Fibroblast of the aortic adventitia (primary cell): ENCODE measurements at places on chromosomes 16 and 17. TPM values are rescaled to one million over a fixed set of nuclear protein-coding genes. Genes with fewer than 3 reads are reported as not detected.

- no peak for DNase-seq
These were observed 746 bp upstream of the POLG2 start for GRCh38 chr17:64497565-64498035.

The CLDN9 gene
- not detected in 2 replicates for total RNA-seq

The ARL4D gene
- 22.2 and 70.8 TPM in 2 replicates for total RNA-seq

GRCh38 chr17:74607221-74607620 lies 15.1 kb upstream of the CD300LD start:
- DNase-seq: no peak

GRCh38 chr16:50839920-50840729 lies 98.2 kb downstream of the CYLD start:
- no peak for DNase-seq

DNA sequence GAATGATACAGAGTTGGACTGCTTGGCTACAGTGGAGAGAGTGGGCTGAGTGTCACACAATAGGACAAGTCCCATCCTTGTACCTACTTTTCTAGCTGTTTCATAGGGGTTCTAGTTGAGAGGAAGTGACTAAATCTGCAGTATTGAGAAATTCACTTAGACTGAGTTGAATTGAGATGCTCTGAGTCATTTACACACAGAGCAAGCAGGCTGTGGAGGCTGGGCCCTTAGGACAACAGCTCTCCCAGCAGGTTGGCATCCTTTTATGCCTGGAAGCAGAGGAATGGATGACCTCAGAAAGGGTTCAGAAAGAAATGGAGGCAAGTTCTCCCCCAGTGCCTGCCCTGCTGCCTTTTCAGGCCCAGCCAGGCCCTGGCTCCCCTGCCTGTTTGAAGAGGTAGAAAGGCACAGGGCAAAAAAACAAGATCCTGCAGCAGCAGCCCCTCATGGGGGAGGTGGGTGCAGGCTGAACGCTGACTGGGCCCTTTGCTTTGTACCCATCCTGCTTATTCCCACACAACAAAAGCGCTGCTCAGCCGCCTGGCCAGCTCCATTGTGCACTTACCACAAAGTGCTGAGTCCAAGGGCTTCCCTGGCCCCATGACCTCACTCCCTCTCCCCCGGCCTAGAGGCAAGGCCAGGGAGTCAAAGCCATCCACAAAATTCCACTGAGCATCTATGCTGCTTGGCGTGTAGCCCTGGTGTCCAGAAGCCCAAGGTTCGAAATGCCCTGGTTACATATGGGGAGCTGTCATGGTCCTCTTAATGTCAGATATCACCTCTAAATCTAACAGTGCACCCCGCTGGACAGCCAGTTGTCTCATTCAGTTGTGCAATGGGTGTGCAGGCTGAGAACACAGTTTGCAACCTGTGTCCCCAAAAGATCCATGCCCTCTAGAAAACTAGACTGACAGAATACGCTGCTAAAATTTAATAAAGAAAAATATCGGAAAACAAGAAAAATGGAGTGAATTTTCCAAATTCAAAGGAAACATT lies 5.4 kb upstream of the CRYBA1 start:
- DNase-seq: peak; percentile 96

DNA sequence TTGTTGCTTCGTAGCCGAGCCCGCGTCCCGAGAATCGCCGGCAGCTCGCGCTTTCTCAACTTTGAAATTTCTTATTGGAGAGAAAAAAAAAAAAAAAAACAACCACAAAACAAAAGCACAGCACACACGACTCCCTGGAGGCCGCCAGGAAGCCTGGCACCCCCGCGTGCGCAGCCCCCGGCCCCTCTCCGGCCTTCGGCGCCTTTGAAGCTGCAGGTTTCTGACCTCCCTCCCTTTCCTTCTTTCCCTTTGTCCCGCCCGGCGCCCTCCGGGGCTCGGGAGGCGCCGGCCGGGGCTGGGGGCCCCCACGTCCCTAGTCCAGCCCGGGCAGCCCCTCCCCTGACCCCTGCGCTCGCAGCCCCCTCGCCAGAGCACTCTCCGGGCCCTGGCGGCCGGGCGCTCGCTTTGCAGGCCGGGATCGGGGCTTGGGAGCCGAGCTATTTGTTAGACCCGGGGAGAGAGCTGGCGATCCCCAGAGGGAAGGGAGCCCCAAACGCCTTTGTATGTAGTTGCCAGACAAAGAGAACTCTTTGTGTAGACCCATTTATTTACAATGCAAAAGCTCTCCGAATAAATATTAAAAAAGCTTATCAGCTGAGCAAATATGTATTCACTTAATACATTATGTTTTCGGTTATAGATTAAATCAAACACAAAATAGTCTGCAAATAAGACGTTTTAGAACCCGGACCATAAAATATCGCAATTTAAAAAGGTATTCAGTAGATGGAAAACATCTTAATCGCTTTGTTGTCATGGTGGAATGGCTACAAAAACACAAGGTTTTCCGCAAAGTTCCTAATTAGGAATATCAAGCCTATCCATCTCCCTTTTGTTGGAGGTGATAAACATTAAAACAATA lies 2.3 kb downstream of the BAHCC1 start:
- peak; percentile 75 for DNase-seq

DNA sequence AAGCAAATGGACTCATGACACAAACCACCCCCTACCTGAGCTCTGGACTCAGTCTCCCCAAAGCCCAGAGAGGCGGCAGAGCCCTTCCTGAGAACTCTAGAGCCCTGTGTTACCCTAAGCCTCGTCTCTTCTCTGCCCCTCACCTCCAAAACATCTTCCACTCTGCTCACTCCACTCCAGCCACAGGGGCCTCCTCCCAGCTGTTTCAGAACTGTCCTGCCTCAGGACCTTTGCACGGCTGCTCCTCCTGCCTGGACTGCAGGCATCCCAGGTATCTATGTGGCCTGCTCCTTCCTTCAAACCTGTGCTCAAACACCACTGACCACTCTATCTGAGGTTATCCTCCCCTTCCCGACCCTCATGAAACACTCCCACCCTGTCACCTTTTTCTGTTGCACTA lies 12.9 kb upstream of the LITAF start:
- DNase-seq: no peak

The CXCL16 gene
- total RNA-seq: 2.6 TPM in 2 replicates

The RRAD gene
- 0.72 and 3.8 TPM in 2 replicates for total RNA-seq

DNA sequence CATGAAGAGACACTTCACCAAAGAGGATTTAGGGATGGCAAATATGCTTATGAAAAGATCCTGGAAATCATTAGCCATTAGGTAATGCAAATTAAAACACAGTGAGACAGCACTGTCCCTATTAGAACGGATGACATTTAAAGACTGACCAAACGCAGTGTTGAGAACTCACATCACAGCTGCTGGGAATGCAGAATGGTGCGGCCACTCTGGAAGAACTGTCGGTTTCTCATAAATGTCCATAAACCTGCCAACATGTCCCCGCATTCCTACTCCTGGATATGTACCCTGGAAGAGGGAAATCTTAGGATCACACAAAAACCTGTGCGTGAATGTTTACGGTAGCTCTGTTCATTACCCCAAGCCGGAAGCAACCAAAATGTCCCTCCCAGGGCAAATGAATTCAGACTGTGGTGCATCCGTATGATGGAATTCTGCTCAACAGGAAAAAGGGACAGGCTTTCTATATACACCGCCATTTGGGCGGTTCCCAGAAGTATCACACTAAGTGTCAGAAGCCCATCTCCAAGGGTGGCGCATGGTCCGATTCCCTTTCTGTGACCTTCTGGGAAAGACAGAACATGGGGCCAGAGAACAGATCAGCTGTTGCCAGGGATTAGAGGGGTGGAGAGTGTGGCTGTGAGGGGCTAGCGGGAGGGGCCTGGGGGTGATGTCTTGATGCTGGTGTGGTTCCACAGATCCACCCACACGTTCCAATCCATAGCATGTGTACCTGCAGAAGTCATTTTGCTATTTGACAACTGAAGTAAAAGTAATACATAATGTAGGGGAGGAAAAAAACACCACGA lies 197.2 kb upstream of the CHMP6 start:
- DNase-seq: no peak

The KCNJ18 gene
- not detected in 2 replicates for total RNA-seq

DNA sequence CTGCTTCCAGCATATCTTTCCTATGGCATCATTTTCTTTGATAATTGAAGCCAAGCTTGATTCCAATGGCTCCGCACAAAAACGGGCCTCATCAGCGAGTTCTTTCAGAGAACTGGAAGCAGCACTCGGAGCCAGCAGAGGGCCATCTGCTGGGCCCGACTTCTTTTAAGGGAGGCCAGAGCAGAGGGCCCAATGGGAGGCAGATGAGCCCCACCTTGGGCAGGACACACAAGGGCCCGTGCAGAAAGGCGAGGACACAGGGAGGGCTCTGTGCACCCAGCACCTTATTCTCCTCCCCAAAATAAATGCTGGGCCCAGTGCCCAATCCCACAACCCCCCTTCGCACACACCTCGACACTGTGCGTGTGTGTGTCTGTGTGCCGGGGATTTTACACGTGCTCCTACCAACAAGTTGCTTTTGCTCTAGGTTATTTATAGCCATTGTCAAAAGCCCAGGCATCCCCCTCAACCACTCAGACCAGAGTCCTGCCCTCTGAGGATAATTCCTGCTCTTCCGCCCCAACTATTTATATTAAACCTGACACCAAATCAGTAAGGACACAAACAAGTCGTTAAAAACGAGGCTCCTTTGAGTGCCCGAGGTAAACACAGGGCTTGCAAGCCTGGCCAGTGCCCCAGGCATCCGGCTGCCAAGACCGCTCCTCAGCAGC lies 6.8 kb downstream of the AXIN2 start:
- peak; percentile 60 for DNase-seq

The SAT2 gene
- 34.5 and 82.2 TPM in 2 replicates for total RNA-seq

- no peak for DNase-seq
These were observed 2.6 kb downstream of the HES7 start for GRCh38 chr17:8121407-8121680.

DNA sequence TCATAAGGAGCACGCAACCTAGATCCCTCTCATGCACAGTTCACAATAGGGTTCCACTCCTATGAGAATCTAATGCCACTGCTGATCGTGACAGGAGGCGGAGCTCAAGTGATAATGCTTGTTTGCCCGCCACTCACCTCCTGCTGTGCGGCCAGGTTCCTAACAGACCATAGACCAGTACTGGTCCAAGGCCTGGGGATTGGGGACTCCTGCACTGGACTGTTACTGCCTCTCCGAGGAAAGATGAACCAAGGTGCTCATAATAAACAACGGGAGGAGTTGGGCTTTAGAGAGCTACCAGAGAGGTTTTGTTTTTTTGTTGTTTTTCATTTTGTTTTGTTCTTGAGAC lies 58.2 kb downstream of the TK2 start:
- no peak for DNase-seq

DNA sequence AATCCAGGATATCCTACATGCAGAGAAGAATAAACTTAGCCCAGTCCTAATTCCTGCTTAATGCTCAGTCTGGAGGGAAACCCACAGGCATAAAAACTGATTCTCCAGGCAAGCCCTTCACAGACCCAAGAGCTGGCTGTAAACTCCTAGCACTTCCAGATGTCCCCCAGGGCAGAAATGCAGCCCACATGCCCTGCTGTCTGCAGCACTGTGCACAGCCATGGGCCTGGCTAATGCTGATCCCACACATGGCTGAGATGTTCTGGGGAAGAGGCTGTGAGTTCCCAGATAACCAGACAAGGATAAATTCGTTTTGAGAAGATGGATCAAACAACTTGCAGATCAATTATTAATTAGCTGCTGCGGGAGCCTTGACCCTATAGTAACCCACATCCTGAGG lies 148.4 kb downstream of the AATF start:
- DNase-seq: no peak

The TBC1D3 gene
- total RNA-seq: not detected in 2 replicates

GRCh38 chr16:2826591-2827373 lies 3.3 kb upstream of the ZG16B start:
- no peak for DNase-seq

The ZNF205 gene
- 12.3 and 14.7 TPM in 2 replicates for total RNA-seq

GRCh38 chr17:58224315-58224714 lies 5.3 kb upstream of the MKS1 start:
- peak; percentile 53 for DNase-seq

DNA sequence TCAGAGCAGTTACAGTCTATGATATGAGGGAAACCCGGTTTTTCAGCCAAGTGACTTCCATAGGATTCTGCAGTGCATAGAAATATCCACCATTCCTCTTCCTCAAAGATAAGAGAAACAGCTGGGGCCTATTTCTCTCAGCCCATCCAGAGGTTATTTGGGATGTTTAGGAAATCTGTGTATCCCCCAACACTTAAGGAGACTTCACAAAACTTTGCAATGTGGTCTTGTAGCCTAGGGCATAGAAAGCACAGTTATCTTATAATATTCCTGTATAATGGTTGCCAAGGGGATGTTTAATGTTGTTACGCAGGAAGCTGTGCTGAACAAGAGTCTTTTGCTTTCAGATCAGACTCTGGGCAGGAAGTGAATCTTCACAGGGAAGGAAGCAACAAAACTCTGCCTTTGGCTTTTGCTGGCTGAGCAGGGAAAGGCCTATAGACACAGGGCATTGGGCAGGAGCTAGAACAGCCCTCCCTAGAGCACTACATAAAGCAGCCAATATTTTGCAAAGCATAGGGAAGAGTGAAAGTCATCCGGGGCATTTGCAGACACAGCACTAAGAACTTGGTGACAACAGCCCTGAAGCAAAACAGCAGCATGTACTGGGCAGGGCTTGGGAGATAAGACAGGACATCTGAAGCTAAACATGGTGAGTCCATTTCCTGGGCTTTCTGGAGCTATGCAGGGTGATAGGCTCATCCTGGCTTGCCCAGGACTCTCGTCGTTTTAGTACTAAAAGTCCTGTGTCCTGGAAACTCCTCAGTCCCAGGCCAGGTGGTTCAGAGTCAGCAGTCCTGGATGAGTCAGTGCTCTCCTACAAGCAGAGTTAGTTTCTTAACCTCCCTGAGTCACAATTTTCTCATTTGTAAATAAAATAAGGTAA lies 18.7 kb upstream of the BEAN1 start:
- peak; percentile 63 for DNase-seq

The LGALS9 gene
- 0.90 and 5.4 TPM in 2 replicates for total RNA-seq

GRCh38 chr17:49985310-49985990 lies 9.6 kb downstream of the DLX3 start:
- DNase-seq: no peak

DNA sequence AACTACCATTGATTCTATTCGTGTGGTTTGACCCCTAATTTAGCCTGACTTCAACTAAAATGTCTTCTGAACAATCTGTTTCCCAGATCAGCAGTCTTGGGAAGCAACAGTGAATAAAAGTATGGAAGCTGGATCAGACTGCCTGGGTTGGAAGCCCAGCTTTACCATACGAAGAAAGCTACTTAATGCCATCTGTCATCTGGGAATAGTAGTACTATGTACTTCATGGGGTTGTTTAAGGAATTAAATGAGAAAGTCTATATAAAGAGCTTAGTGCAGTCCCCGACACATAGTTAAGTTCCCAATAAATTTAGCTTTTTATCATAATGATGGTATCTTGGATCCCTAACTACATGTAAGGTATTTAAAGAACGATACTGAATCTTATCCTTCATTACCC lies 151.5 kb upstream of the ERCC4 start:
- no peak for DNase-seq

The TRPV2 gene
- 5.3 and 45.3 TPM in 2 replicates for total RNA-seq
